ENCODE measurements at places on chromosomes 16 and 17. TPM values are rescaled to one million over a fixed set of nuclear protein-coding genes. Genes with fewer than 3 reads are reported as not detected.

Gene C17orf100
- polyA plus RNA-seq = 10.4 TPM

Gene SEZ6
- polyA plus RNA-seq = 0.11 TPM

Gene ATP2A1
- polyA plus RNA-seq = 2.9 TPM

- DNase-seq = no peak
Observed at GRCh38 chr16:81778861-81779535, at the start of gene PLCG2. PLCG2 (plus strand) TSS chr16:81779291; CDS start chr16:81785990, 6,699 bp downstream.

Gene CCL5
- 1.4 TPM for polyA plus RNA-seq

DNA sequence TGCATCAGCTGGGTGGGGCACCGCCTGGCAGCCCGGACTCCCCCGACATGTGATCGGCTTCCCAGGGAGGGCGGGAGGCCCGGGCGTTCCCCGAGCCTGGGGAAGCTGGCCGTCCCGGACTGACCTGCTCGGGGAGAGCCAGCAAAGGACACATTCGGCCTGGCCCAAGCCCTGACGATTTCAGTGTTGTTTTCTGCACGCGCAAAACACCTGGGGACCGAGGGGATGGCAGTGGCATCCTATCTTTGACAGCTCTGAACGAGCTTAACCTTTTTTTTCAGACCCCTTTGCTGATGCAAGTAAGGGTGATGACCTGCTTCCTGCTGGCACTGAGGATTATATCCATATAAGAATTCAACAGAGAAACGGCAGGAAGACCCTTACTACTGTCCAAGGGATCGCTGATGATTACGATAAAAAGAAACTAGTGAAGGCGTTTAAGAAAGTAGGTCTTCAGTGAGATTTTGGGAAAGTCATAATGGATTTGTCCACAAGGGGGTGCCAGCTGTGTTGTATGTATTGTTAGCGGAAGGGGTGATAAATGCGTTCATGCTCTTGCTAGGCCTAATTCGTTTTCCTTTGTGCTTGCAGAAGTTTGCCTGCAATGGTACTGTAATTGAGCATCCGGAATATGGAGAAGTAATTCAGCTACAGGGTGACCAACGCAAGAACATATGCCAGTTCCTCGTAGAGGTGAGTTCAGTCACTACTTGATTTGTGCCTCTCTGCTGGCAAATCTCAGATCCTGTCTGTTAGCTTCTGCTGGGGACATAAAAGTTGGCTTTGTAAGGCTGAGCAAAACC is 1.0 kb downstream of the EIF1 start:
- no peak for DNase-seq

Gene PRAC1
- polyA plus RNA-seq = not detected

DNA sequence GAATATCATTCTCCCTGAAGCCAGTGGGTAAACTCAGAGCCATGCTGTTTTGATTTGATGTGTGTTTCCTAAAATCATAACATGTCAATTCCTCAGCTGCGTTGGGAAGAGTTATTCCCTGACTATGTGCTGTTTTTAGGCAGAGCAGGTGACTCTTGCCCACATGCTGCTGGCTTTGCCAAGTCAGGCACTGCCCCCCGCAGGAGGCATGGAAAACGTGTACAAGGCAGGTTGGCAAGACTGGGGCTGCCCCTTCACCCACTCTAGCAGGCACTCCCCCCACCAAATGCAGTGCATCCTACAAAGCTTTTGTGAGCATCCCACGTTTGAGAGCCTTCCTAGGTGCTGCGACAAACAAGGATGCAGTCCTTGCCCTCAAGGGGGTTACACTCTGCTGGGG is 38.3 kb upstream of the NAT9 start:
- no peak for DNase-seq

- no peak for DNase-seq
Observed at GRCh38 chr17:49074851-49075540, 57.6 kb upstream of the B4GALNT2 start.

Gene CTF1
- polyA plus RNA-seq = 6.7 TPM

Gene SHBG
- polyA plus RNA-seq = 2.5 TPM

DNA sequence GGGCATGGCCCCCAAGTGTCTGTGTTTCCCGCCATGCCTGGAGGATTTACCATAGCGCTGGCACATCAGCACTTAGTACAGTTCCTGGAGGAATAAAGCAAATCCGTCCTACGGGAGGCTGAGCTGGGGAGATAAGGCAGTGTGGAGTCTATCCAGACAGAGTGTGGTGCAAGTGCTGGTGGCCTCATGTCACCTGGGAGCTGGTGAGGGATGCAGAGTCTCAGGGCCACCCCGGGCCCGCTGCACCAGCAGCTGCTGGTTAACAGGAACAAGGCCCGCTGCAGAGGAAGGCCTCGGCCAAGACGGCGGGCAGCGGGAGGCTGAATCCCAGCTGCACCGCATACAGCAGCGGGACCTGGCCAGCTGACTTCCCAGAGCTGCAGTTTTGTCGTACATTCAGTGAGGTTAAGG is 57.3 kb upstream of the CDC42EP4 start:
- no peak for DNase-seq

Gene PDIA2
- polyA plus RNA-seq = 1.4 TPM

Gene CD300LG
- 0.94 TPM for polyA plus RNA-seq

Gene HBA1
- 544 TPM for polyA plus RNA-seq

GRCh38 chr17:12726131-12726530 is 60.4 kb downstream of the MYOCD start:
- no peak for DNase-seq

Gene SUPT6H
- polyA plus RNA-seq = 67.1 TPM

Gene COL1A1
- polyA plus RNA-seq = 390 TPM

Gene SMG1
- 48.5 TPM for polyA plus RNA-seq

DNA sequence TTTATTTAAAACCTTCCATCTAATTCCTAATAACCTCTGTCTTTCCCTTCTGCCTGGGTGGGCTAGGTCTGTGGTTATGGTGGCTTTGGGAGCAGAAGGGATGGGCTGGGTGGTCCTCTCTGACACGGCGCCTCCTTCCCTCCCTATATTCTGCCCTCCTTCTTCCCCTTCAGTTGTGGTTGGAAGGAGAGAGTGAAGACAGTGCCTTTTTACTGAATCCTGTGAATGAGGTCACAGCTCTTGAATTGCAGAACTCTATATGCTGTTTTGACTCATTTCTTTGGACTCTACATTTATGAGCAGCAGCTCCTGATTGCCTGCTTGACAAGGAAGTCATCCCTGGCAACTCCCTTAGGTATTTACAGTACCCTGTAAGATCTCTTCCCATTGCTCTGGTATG is 256.0 kb upstream of the ELAC2 start:
- DNase-seq = no peak

GRCh38 chr17:68394608-68395331 is 62.5 kb downstream of the WIPI1 start:
- no peak for DNase-seq

DNA sequence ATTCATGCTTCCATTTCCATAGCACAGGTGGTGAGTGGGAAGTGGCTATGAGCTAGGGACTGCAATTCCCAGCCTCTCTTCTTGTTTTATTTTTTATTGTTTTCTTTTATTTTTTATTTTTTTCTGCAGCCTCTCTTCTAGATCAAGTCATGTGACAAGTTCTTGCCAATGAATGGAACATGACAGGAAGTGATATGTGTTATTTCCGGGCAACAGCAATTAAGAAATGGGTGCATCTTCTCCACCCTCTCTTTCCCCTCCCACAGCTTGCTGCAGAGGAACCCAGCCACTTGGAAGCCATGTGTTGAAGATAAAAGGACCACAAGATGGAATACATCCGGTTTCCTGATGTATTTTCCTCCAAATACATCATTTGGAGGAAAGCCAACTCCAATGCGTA is 23.6 kb downstream of the IRX5 start:
- no peak for DNase-seq

- no peak for DNase-seq
Observed at GRCh38 chr17:59466946-59467801, 98.2 kb upstream of the DHX40 start.

DNA sequence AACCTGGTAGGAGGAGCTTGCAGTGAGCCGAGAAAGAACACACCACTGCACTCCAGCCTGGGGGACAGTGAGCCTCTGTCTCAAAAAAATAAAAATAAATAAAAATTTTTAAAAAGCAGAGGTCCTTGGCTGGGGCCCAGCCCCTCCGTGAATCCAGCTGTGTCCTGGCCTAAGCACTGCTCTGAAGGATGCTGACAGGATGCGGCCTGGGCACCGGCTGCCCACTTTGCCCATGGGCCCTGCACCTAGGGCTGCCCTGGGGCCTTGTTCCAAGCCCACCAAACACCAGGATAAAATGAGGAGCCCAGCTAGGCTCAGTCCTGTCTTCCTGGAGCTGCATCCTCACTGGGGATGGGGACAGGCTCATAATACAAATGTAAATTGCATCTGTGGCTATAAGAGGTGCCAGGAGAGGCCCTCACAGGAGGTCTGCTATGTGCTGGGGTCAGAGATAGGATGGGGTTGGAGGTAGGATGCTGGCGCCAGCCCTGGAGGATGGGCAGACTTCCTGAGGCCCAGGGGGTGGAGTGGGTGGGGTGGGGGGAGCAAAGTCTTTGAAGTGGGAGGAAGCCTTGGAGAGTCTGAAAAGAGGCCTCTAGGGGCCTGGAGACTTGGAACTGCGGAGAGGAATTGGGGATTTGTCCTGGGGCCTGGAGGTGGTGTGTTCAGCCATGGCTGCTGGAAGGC is 6.2 kb downstream of the C16orf89 start:
- DNase-seq = no peak
